Activated CD8-positive, alpha-beta memory T cell treated with anti-CD3 and anti-CD28 coated beads for 1 hour (primary cell): ENCODE measurements at places on chromosomes 12 and 14.

DNA sequence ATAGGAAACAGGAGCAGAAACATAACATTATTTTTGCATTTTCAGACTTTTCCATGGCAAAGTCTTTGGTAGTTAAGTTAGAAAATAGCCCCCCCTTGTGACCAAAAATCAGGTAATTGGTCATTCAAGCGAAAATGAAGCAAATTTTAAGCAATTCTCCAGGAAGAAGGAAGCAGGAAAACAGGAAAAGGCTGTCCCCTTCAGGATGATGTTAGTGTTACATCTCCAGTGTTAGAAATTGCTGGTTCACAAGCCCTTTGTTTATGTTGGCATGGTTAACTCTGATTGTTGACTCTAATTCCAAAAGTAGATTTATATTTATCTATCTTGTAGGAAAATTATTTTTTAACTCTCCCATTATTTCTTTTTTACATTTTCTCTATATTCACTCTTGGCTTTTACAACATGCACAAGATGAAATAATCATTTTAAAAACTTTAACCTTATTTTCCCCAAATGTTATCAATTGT lies 18.8 kb upstream of the GAS2L3 start:
- DNase-seq, result no peak

DNA sequence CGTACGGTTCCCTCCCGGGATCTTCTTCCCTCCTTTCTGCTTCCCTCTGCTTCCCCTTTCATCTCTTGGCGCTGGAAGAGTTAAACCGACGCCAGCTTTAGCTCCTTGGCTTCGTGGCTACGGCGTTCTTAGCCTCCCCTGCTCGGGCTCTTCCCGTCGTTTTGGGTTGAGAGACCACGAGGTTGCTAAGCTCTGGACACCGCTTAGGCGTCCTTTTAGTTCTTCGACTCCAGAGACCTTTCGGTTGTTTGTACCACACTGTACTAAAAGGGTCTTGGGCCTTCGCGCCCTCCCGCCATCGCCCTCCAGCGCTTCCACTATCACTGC lies 545 bp downstream of the CPSF2 start:
- DNase-seq, result no peak

DNA sequence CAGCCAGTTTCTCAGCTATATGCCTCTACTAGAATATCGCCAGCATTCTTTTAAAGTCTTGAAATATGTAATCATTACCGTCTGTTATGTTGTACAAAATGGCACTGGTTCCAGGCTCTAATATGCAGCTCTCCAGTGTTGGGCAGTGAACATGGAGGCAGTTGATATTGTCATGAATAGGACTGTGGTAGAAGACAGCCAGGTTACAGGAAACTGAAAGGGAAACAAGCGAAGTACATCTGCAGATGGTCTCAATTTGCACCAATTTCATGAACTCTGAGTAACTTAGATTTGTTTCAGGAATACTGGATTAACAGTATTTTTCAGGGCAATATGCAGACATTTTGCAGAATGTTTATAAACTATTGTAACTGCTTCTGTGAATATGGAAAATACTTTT lies 13.4 kb upstream of the KLHL42 start:
- no peak for DNase-seq

DNA sequence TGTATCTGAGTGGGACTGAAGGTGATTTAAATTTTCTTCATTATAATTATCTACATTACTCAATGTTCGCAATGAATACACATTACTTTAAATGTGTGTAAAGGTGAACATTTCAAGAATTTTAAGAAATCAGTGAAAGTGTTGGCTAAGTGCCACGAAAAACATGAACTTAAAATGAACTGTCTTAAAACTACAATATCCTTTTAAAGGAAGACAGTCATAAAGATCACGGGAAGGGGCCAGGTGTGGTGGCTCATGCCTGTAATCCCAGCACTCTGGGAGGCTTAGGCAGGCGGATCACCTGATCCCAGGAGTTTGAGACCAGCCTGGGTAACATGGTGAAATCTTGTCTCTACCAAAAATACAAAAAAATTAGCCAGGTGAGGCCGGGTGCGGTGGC lies 11.2 kb downstream of the MOK start:
- DNase-seq, result no peak

- no peak for DNase-seq
Measured at GRCh38 chr14:55869397-55870049, 248.7 kb upstream of the PELI2 start.

- no peak for DNase-seq
Measured at GRCh38 chr12:78725951-78726580, 138.5 kb upstream of the SYT1 start.

DNA sequence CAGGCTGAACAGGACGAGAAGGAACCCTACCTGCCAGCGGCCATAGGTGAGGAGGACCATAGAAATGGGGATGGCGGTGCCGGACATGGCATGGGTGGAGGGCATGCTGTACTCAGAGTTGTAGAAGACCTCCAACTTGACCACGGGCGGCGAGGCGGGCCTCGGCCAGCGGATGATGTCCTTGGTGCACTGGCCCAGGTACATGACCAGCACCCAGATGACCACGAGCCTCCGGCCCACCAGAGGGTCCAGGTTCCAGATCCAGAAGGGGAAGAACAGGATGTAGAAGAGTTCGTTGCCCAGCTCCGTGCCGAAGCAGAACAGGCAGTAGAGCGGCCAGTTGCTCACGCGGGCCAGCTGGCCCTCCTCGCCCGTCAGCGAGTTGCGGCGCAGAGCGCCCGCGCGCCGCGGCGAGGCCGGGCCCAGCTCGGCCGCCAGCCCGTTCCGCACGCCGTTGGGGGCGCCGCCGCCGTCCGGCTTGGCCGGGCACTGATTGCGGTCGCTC lies 582 bp downstream of the SGPP1 start:
- DNase-seq, result no peak

- DNase-seq, result no peak
Measured at GRCh38 chr14:71749613-71750238, 182.5 kb upstream of the RGS6 start.

- no peak for DNase-seq
Measured at GRCh38 chr12:113134521-113134951, 1.0 kb downstream of the RASAL1 start.

DNA sequence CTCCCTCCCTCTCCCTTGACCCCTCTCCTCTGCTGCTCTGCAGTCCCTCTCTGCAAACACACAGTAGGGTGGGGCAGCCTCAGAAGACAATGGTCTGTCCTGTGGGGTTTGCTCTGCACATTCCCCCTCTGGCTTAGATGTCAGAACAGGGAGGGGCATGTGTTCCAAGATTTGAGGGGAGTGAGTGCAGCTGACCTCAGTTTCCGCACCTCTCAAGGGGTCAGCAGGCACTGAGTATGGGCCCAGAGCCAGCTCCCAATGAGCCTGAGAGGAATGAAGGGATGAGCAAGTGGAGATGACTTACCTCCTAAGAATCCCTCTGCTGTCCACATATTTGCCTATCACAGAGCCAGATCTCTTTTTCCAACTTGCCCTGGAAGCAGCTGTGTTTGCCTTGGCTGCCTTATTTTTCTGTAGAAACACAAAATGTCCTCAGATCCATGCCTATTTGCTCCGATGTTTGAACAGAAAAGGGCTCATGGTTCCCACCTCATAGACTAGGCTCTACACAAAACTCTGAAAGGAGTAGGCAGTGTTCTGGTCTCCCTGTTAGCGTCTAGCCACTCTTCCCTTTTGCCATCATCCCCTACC lies 111.4 kb downstream of the CRACR2A start:
- DNase-seq, result no peak

GRCh38 chr12:14938301-14938700 lies at the start of gene ERP27:
Gene ERP27, minus strand, starts transcription at chr12:14938537. Its CDS starts 29 bp downstream, at chr12:14938508.
- DNase-seq, result no peak
